ENCODE measurements at places on chromosomes 16 and 17.

DNA sequence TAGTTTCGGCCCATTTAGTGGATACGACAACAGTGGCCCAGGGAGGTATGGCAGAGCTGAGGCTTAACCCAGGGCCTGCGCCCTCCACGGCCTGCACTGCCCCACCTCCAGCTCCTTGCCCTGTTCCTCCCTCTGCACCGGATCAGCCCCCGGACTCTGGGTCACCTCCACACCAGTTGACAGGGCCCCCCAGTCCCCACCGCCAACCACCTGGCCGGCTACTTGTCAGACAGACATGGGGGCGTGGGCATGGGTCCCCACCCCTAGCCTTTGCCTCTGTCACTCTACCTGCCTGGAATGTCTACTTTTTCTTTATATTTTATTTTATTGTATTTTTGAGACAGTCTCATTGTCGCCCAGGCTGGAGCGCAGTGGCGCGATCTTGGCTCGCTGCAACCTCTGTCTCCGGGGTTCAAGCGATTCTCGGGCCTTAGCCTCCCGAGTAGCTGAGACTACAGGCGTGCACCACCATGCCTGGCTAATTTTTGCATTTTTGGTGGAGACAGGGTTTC lies 3.0 kb upstream of the ACTG1 start:
- DNase-seq, result no peak

DNA sequence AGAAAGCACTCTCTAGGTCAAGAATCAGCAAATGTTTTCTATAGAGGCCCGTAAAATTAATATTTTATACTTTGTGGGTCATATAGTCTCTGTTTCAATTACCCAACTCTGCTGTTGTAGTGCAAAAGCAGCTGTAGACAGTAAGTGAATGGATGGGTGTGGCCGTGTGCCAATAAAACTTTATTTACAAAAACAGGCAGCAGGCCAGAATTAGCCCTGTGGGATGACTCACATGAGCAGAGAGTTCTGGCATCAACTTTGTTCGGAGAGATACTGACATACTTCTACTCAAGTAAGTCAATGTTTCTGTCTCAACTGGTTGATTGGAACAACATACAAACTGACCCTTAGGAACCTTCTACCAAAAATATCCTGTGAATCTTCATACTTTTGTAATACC lies 616.2 kb downstream of the MAF start:
- no peak for DNase-seq

- DNase-seq, result no peak
These were observed 17.3 kb downstream of the BAHCC1 start for GRCh38 chr17:81412490-81413093.

DNA sequence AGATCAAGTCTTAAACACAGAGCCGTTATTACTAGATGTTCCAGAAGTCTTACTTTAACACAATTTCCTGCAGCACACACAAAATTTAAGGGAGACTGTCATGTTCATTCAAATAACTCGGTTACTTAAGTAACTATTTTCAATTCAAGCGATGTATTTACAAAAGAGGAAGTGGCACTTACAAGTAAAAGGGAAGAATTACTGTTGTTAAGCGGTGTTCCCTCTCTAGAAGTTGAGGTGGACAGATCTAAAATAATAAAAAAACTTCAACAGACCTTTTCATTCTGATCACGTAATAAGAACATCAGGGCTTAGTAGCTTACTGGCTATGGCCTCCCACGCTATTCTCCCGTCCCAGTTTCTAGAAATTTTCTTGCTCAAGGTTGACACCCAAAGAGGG lies 26.2 kb upstream of the TXNDC11 start:
- no peak for DNase-seq

DNA sequence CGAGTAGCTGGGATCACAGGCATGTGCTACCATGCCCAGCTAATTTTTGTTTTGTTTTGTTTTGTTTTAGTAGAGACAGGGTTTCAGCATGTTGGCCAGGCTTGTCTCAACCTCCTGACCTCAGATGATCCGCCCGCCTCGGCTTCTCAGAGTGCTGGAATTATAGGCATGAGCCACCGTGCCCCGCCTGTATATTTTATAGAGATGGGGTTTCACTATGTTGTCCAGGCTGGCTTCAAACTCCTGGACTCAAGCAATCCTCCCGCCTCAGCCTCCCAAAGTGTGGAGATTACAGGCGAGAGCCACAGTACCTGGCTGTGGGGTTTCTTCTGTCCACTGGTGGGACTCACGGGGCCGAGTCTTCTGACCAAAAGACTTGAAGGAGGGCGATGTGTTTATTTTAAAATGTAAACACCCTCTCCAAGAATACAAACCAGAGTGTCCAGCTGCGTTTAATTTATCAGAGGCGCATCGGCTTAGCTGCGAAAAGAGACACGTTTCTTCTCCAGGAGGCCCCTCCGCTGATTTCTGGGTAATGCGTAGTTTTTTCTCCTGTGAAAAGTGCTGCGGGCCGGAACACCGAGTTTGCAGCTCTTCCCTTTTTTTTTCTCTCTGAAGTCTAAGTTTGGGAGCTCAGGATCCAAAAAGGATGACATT lies 86.9 kb upstream of the CIBAR2 start:
- DNase-seq, result no peak

- no peak for DNase-seq
These were observed 17.4 kb downstream of the USP22 start for GRCh38 chr17:21025451-21025850.

DNA sequence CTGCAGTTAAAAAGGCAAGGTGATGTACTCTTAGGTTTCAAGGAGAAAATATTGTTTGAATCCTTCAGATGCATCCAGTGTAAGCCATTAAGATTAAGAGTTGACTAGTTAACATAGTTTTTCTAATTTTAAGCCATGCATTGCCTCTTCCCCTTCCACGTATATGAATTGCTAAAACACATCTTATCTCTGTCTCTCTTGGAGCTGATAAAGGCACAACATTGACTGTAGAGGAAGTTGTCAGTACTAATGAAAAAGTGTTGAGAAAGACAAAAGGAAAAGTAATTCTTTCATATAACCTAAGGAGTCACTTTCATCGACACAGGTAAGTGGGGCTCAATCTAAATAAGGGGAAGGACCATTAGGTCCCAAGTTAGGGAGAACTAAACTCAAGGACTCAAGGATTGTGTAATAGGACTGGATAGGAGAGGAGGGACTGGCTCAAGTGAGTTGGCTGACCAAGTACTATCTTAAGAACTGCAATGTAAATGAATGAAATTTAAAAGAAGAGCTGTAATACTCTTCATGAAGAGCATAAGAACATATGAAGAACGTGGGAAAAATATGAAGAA lies 55.6 kb downstream of the GRB7 start:
- no peak for DNase-seq

- no peak for DNase-seq
These were observed 647 bp downstream of the PRSS8 start for GRCh38 chr16:31134625-31135534.

GRCh38 chr17:36921095-36921851 lies 16.0 kb upstream of the LHX1 start:
- DNase-seq, result no peak

GRCh38 chr17:58344791-58345157 lies 7.2 kb downstream of the SUPT4H1 start:
- no peak for DNase-seq

GRCh38 chr16:2083876-2084780 lies 36.3 kb downstream of the TSC2 start:
- DNase-seq, result no peak

GRCh38 chr16:80931801-80932707 lies 74.6 kb downstream of the CMC2 start:
- DNase-seq, result peak; percentile 92

DNA sequence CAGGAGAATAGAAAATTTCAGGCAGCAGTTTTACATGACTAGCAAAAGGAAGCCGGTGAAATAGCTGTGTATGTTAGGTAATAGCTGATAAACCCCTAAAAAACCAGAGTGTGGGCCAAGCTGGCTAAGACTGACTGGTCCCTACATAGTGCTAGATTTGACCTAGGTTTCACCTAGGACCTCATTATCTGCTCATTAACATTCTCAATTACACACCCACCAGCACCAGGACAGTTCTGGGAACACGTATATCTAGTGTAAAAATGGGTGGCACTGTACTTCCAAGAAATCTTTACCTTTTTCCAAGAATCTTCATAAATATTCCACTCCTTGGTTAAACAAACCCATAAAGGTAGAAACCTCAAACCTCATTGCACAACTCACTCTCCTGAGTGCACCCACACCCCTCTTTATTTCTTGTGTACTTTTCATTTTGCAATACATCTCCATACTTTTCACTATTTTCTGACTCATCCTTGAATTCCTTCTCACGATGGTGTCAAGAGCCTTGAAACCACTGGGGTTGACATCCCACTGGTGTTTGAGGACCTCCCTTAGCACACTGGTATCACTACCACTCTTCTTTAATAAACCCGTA lies 262.7 kb upstream of the KCNJ16 start:
- DNase-seq, result no peak

GRCh38 chr16:3767333-3767986 lies 50.1 kb upstream of the TRAP1 start:
- DNase-seq, result no peak

DNA sequence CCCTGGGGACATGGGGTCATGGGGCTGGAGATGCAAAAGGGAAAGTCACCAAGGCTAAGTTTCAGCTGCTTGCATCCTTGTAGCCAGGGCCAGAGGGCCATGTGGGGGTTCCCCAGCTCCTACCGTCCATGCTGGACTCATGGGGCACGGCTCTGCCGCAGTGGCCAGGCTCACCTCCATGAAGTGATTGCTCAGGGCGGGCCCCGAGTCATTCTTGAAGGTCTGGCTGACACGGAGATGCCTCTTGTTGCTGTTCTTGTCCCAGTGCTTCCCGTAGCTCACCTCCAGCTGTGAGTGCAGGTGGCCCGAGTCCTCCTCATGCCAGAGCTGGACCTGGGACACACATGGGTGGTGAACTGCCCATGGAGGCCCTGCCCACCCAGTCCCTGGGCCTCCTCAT lies 114.5 kb downstream of the RMI2 start:
- DNase-seq, result no peak

- DNase-seq, result no peak
These were observed 42.2 kb downstream of the VAC14 start for GRCh38 chr16:70758786-70759185.

DNA sequence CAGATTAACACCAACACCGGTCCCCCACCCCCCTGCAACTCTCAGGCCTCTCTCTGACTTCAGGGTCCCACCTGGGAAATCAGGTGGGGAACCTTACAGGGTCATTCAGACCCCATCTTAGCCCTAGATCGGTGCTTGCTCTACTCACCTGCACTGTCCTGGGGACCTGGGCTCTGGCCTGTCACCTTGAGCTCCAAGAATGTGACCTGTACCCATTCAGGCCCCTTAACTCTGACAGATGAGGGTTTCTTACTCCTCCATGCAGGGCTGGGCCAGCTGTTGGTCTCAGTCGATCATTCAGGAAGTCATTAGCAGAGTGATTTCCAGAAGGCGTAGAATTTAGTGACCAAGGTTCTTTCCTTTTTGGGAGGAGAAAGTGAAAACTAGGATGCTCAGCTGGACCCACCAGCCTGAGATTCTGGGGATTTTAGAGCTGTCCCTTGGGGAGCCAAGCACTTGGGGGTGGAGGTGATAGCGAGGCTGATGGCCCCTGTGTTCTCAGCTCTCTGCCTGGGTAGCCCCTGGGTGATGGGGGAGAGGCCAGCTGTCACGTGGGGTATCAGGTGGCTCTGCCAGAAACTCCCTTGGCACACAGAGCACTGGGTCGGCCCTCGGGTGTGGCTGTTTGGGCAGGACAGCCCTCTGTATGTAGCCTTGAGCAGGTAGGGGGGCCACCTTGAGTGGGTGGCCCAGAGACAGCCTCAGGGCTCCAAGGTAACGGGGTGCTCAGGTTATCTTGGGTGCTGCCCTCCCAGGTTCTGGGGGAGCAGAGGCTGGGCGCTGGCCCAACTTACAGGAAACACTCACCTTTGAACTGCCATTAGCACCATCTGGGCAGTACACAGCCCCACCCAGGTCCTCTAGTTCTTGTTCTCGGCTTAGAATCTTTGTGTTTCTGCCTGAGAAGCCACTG lies 724 bp downstream of the MVP start:
- DNase-seq, result no peak

GRCh38 chr17:44844390-44844830 lies 3.3 kb upstream of the HIGD1B start:
- no peak for DNase-seq

DNA sequence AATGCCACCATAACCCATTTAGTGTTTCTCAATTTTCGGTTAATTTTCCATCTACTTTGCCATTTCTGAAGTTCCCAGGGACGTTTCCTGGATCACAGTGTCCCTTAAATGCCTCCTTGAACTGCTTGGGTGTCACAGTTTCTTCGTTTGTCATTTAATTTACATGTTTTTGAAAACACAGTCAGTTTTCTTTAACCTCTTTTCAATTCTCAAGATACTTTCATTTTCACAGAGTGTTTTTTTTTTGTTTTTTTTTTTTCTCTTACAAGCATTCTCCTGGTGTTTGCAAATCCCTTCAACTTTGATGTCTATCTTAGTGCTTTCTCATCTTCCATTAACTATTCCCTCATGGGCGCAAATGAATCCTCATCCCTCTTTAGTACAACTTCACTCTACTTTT lies 283.7 kb downstream of the GRIN2A start:
- DNase-seq, result no peak

DNA sequence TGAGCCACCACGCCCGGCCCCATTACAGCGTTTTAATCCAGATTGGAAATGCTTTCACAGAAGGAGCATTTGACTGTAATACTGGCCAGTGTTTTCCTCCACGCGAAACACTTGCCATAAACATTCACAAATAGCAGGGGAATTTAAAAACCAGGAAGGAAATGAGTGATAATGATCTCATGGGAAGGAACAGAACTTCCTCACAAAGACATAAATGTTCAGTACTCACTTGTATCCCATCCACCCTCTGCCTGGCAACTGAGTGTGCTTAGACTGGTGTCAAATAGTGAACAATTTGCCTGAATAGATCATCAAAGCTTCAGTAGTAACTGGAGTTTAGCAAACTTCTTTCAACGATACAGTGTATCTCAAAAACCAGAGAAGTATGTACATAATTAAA lies 54.1 kb downstream of the PSMD12 start:
- no peak for DNase-seq

GRCh38 chr16:50797456-50797855 lies 55.6 kb downstream of the CYLD start:
- no peak for DNase-seq

- DNase-seq, result no peak
These were observed 5.1 kb upstream of the NUFIP2 start for GRCh38 chr17:29299031-29299430.

- no peak for DNase-seq
These were observed 2.3 kb upstream of the CHST6 start for GRCh38 chr16:75497558-75497957.

GRCh38 chr16:89051521-89052166 lies 42.0 kb upstream of the ACSF3 start:
- no peak for DNase-seq

- DNase-seq, result no peak
These were observed 97.6 kb upstream of the CBX4 start for GRCh38 chr17:79936641-79937381.

- DNase-seq, result no peak
These were observed 88.5 kb downstream of the ZFHX3 start for GRCh38 chr16:72959301-72959996.
